ENCODE measurements at places on chromosomes 16 and 17.

DNA sequence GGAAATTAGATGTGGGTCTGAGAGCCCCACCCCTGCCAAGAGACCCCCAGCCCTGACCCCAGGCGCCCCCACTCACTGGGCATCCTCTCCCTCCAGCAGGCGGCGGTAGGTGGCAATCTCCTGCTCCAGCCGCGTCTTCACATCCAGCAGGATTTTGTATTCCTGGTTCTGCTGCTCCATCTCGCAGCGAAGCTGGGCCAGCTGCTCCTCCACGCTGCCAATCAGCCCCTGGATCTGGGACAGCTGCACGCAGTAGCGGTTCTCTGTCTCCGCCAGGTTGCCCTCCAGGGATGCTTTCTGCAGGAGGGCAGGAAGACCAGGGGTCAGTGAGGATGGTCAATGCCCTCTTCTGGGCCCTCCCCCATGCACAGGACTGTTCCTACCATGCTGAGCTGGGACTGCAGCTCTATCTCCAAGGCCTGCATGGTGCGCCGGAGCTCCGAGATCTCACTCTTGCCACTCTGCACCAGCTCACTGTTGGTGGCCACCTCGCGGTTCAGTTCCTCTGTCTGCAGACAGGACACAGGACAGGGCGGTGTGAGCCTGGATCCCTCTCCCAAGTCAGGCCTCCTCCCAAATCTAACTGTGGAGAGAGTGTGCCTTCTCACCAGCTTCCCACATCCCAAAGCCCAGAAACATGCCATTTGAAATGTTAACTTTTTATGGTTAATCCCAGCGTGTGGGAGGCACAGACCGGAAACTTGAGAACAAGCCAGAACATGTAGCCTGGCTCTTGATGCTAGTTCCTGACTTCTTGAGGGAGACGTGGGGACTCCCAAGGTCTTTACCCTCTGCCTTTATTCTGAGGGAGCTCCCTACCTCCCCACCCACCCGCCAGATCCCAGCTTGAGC is 3.6 kb downstream of the KRT17 start:
- no peak for DNase-seq

DNA sequence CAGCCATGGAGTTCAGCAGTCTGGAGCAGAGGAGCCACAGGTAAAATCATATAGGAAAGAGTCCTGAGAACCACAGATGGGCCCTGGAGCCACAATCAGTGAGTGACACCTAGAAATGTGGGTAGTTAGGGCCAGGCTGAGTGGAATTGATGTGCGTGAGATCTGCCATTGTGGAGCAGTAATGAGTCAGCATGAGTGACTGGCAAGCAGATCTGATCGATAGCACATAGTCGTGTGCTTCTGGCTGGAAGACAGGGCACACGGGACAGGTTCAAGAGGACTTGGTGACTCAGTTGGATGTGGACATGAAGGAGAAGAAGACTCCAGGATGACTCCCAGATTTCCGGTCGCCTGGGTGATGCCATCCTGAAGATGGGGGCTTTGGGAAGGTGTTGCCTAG is 12.3 kb downstream of the ADORA2B start:
- no peak for DNase-seq

GRCh38 chr17:60798576-60798975 is 120.9 kb downstream of the BCAS3 start:
- no peak for DNase-seq

GRCh38 chr16:6777624-6778023 is 555.0 kb upstream of the RBFOX1 start:
- no peak for DNase-seq

DNA sequence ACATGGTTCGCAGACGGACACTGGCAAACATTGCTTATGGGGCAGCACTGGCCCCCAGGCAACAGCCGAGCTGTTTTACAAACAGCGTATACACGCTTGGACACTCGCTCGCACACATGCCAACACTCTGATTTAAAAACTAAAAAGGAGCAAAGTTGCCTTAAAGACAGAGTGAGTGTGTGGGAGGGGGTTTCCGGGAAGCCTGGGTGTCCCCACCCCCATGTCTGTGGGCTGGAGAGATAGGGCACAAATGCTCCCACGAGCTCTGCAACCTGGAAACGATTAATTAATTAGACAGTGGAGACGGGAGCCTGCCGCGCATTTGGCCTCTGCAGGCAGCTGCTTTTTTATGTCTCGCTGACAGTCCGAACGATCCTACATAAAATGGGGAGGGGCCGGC is 107.9 kb upstream of the ZNF469 start:
- DNase-seq: no peak

GRCh38 chr17:52653014-52653413 is 494.5 kb upstream of the CA10 start:
- DNase-seq: no peak

DNA sequence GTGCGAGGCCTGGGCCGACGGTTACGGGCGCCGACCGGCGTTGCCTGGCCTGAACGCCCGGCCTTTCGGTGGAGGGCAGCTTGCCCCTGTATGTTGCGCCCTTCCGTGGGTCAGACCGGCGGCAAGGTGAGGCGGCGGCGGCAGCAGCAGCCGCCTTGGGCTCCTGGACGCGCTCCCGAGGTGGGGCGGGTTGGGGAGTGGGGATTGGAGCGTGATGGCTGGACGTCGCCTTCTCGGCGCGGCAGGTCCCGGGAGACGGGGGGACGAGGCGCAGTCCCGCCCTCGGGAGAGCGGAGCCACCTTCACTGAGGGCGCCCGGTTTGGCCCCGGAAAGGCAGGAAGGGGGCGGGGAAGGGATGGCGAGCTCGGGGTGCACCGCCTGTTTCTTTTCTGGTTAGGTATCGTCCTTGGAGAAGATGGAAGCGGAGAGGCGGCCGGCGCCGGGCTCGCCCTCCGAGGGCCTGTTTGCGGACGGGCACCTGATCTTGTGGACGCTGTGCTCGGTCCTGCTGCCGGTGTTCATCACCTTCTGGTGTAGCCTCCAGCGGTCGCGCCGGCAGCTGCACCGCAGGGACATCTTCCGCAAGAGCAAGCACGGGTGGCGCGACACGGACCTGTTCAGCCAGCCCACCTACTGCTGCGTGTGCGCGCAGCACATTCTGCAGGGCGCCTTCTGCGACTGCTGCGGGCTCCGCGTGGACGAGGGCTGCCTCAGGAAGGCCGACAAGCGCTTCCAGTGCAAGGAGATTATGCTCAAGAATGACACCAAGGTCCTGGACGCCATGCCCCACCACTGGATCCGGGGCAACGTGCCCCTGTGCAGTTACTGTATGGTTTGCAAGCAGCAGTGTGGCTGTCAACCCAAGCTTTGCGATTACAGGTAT is 671 bp downstream of the DGKE start:
- peak; percentile 33 for DNase-seq

DNA sequence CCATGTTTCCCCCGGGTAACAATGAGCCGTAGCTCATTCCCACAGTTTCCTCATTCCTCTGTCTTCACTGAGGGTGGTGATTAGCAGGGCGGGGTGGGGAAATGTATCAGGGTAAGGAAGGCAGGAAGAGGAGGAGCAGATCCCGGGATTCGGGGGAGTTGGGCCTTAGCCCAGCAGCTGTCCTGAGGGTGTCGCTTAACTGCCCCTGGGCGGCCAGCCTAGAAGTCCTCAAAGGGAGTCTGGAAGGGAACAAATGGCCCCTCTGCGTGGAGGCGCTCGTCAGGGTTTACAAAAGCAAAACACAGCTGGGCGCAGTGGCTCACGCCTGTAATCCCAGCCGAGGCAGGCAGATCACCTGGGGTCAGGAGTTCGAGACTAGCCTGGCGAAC is 14.3 kb downstream of the MLYCD start:
- no peak for DNase-seq

DNA sequence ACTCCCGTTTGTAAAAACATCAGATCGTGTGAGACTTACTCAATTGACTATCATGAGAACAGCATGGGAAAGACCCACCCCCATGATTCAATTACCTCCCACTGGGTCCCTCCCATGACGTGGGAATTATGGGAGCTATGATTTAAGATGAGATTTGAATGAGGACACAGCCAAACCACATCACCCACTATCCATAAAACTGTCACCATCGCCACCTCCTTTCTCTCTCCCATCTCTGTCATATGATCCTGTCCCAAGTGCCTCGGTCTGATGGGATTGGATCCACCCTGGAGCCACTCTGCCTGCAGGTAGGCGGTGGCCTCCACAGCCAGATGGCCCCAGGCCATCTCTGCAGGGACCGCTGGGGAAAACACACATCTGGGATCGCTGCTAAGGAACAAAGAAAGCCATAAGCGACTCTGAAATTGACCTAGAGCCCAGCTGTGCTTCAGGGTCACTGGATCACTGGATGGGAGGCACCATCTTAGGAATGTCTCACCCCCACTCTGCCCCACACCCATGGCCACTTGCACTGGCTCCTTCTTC is 61.2 kb downstream of the TMEM186 start:
- no peak for DNase-seq

DNA sequence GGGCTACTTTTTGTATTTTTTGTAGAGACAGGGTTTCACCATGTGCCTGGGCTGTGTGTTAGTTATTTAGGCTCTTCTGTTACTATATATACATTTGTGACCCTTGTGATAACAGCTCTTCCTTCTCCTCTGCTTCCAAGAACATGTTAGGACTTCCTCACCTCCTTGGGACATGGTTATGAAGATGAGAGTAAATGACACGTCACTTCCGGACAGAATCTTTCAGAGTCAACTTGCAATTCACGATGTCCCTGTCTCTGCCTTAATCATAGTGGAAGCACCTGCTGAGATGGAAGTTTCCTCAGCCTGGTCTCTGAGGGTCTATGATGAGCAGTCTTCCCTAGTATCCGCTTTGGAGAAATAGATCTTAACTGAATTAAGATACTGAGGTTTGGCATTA is 42.9 kb downstream of the CCDC42 start:
- DNase-seq: no peak
